ENCODE measurements at places on chromosomes 7 and 10.

GRCh38 chr10:37634351-37634880, 223.0 kb downstream of the ZNF248 start:
- H3K4me1 ChIP-seq = no peaks in the 10 kb centered on the region
- H3K36me3 ChIP-seq = no peaks in the 10 kb centered on the region
- H3K27me3 ChIP-seq = no peaks in the 10 kb centered on the region
- DNase-seq = no peak

GRCh38 chr10:123245264-123245663, 91.1 kb downstream of the BUB3 start:
- no peak overlapping the region for H3K27ac ChIP-seq
- H3K4me3 ChIP-seq = no peak overlapping the region
- no peak for DNase-seq
- no peaks in the 10 kb centered on the region for H3K27me3 ChIP-seq
- H3K36me3 ChIP-seq = peaks cover 3% of the 10 kb centered on the region

DNA sequence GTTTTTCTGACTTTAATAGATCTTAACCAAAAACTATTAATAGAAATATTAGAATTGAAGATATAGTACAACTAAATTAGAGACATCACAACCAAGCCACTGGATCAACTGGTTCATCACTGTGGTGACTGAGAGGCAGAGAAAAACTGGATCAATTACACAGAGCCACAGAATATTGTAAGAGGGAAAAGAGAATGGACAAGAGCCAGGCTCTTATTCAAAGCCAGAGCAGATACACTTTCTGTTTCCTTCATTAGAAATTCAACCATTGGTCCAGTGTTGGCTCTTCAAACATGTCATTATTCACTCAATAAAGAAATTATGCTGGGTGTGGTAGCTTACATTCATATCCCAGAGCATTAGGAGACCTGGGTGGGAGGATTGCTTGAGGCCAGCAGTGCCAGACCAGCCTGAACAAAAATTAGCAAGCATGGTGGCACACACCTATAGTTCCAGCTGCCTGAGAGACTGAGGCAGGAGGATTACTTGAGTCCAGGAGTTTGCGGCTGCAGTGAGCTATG, 295.1 kb downstream of the NEBL start:
- no peak overlapping the region for H3K27ac ChIP-seq
- H3K4me1 ChIP-seq = peaks cover 7% of the 10 kb centered on the region
- H3K4me3 ChIP-seq = no peak overlapping the region
- no peaks in the 10 kb centered on the region for H3K27me3 ChIP-seq
- H3K36me3 ChIP-seq = peaks cover 30% of the 10 kb centered on the region

DNA sequence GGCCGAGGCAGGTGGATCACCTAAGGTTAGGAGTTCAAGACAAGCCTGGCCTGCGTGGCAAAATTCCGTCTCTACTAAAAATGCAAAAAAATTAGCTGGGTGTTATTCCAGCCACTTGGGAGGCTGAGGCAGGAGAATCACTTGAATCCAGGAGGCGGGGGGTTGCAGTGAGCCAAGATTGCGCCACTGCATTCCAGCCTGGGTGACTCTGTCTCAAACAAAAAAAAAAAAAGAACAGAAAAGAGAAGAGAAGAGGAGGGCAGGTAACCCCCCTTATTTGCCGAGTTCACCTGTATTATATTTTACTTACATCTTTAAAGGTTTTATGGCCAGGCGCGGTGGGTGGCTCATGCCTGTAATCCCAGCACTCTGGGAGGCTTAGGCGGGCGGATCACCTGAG, 91.7 kb downstream of the RNF216 start:
- no peaks in the 10 kb centered on the region for H3K36me3 ChIP-seq
- H3K4me1 ChIP-seq = peaks cover 27% of the 10 kb centered on the region
- H3K27ac ChIP-seq = no peak overlapping the region
- H3K27me3 ChIP-seq = no peaks in the 10 kb centered on the region
- H3K4me3 ChIP-seq = no peak overlapping the region
- no peak for DNase-seq

DNA sequence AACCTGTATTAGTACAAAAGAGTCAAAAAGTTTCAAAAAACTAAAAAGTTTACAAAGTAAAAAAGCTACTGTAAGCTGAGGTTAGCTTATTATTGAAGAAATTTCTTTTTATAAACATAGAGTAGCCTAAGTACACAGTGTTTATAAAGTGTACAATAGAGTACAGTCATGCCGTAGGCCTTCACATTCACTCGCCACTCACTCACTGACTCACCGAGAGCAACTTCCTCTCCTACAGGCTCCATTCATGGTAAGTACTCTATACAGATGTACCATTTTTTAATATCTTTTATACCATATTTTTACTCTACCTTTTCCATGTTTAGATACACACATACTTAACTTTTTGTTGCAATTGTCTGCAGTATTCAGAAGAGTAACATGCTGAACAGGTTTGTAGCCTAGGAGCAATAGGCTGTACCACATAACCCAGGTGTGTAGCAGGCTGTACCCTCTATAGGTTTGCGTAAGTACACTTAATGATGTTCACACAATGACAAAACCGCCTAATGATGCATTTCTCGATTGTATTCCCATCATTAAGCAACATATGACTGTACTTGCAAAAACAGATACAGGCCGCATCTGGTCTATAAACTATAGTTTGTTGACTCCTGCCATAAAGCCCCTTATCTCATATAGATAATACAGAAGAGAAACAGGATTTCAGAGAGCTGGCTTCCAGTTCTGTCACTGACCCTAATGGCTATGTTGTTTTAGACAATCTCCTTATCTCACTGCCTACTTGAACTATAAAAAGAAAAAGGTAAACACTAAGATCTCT, 438.8 kb downstream of the HTR7 start:
- H3K4me1 ChIP-seq = no peaks in the 10 kb centered on the region
- H3K36me3 ChIP-seq = no peaks in the 10 kb centered on the region
- no peak for DNase-seq
- no peak overlapping the region for H3K4me3 ChIP-seq
- H3K27ac ChIP-seq = no peak overlapping the region
- no peaks in the 10 kb centered on the region for H3K27me3 ChIP-seq

GRCh38 chr10:132745971-132746370, 40.0 kb downstream of the NKX6-2 start:
- no peaks in the 10 kb centered on the region for H3K27me3 ChIP-seq
- no peaks in the 10 kb centered on the region for H3K36me3 ChIP-seq
- no peak overlapping the region for H3K27ac ChIP-seq
- no peak overlapping the region for H3K4me3 ChIP-seq

DNA sequence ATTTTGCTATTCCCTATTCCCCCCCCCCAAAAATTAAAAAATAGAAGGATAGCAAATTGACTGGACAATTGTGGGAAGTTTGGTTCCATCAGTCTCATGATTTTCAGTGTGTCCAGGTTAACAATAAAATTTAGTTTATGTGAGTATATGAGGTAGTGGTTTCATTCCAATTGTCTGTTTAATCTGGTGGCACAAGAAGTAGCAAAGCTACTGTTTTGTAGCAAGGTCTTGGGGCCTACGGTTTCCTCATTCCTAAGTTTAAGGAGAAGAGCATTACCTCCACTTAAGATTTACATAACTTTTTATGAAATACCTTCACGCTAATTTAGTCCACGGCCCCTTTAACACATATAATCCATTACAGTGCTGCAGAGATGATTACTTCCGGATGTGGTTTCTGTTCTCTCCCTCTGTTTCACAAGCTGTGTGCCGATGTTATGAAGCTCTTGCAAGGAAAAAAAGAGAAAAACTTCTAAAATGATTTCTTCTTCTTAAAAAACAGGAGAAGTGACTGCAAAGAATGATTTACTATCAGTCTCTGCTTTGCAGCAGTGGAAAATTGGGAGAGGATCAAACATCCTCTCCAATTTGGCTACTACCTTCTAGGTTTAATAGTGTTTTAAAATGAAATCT, 32.7 kb upstream of the NPVF start:
- H3K36me3 ChIP-seq = no peaks in the 10 kb centered on the region
- peak; percentile 15 for DNase-seq
- H3K27me3 ChIP-seq = peaks cover 9% of the 10 kb centered on the region
- H3K27ac ChIP-seq = no peak overlapping the region
- H3K4me1 ChIP-seq = peaks cover 20% of the 10 kb centered on the region
